ENCODE measurements at places on chromosomes 3 and 15. TPM values are rescaled to one million over a fixed set of nuclear protein-coding genes. Genes with fewer than 3 reads are reported as not detected.

MYH15 gene
- 0.36 TPM for total RNA-seq

IL5RA gene
- not detected for total RNA-seq

SELENOS gene
- total RNA-seq = 74.3 TPM

CYP1A1 gene
- not detected for total RNA-seq

FBXO40 gene
- not detected for total RNA-seq

MB21D2 gene
- 6.5 TPM for total RNA-seq

TMC3 gene
- total RNA-seq = not detected

GHRL gene
- not detected for total RNA-seq

GCHFR gene
- total RNA-seq = 4.7 TPM

AHSG gene
- not detected for total RNA-seq

CPLX3 gene
- total RNA-seq = not detected

SNTN gene
- total RNA-seq = not detected

AGBL1 gene
- not detected for total RNA-seq

Measured in osteoblast (primary cell).